ENCODE measurements at places on chromosomes 1 and 21.

GRCh38 chr1:233326319-233326718 lies 1.2 kb upstream of the MAP3K21 start:
- no peak for DNase-seq

- no peak for DNase-seq
These were observed 612.9 kb downstream of the PTPRU start for GRCh38 chr1:29849038-29849750.

DNA sequence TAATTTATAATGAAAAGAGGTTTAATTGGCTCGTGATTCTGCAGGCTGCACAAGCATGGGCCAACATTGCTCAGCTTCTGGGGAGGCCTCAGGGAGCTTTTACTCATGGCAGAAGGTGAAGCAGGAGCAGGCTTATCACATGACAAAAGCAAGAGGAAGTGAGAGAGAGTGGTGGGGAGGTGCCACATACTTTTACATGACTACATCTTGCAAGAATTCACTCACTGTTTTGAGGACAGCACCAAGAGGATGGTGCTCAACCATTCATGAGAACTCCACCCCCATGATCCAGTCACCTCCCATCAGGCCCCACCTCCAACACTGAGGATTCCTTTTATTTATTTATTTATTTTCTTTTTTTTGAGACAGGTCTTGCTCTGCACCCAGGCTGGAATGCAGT lies 5.5 kb upstream of the PLEKHM2 start:
- no peak for DNase-seq

DNA sequence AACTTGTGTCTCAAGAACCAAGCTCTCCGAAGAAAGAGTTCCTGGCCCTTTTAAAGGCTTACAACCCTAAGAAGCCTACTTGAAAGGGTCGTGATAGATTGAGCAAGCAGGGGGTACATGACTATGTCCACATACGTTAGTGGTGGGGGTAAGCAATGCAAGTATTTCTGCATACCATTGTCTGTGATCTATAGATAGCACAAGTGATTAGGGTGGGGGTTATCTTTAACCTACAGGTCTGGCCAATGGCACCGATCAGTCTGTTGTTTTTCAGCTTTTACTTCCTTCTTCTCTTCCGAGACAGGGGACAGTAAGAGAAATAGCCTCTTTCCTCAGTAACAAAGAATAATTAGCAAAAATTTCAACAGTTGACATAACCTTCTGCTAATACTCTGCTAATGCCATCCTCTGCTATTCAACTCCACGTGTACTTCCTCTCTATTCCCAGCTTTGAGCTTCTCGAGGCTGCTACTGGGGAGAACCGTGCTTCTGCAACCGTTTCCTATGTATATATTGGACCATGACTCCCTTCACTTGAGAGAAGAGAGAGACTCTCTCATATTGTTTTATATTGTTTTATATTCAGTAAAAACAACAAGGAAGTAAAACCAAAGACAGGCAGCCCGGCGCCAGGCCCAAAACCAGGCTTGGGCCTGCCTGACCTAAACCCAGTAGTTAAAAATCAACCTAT lies 727.7 kb upstream of the NCAM2 start:
- no peak for DNase-seq

- DNase-seq: peak; percentile 41
These were observed 3.0 kb downstream of the ITLN2 start for GRCh38 chr1:160951443-160952128.

- no peak for DNase-seq
These were observed 21.0 kb downstream of the SDE2 start for GRCh38 chr1:225977937-225978748.

DNA sequence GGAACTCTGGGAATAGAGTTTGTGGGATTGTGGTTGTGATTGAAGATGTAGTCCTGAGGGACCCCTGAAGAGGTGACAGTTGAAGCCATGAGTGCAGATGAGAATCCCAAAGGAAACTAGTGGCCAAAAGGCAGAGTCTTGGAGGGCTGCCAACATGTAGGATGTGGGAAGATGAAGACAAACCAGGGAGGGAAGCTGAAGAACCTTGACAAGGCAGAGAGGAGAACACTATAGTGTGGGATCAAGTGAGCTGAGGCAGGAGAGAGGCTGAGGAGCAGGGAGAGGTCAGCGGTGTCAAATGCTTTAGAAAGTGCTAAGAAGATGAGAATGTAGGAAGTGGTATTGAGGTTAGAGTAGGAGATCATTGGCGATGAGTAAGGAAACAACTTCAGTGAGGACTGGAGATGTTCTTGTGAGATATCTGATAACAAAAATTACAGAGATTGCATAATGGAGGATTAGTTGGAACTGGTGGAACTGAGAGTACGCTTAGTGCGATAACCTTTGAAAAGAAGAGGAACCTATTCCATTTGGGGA lies 88.5 kb upstream of the VCAM1 start:
- DNase-seq: no peak

DNA sequence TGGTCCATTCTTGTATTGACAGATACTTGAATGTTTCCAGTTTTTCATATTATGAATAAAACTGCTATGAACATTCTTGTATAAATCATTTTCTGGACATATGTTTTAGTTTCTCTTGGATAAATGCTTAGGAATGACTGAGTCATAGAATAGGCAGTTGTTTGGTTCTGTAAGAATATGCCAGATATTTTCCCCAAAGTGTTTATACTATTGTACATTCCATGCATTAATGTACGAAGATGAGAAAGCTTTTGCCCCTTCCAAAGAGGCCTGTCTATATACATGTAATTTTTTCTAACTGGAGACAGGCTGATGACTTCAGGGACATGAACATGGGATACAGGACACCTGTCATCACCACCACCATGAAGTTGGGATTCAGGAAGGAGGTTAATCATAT lies 11.3 kb downstream of the NBPF3 start:
- DNase-seq: no peak

DNA sequence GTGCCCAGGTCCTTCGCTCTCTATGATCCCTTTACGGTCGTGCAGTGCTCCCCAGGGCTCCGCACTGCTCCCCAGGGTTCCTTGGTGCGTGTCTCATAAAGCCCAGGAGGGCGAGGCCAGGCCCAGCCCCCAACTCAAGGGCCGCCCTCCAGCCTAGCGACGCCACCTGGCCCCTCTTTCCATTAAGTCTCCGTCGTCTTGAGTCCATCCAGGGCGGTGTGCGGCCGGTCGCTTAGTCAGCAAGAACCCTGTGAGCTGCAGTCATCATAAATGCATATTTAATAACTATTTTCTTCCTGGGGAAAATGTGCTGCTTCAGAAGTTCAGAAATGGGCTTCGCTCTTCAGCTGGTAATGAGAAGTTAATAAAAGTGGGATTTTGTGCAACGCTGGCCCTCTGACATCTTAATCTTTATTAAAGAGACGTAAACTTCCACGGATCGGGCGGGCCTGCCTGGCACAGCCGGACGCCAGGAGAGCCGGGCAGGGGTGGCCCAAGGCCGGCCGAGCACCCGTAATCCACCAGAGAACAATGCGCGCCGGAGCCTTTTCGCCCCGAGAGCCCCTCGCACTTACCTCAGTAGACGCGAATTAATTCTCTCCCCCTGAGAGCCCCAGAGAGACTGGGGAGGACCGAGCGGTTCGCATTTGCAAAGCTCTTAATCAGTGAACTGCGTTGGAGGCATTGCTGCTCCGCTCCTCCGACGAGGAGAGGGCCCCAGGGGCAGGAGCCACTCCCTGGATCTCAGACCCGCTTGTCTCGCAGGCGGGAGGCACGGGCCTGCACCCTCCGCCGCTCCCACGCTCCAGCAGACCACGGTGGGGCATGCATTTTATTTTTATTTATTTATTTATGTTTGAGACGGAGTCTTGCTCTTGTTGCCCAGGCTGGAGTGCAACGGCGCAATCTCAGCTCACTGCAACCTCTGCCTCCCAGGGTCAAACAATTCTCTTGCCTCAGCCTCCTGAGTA lies 188.3 kb upstream of the ARHGEF16 start:
- no peak for DNase-seq

DNA sequence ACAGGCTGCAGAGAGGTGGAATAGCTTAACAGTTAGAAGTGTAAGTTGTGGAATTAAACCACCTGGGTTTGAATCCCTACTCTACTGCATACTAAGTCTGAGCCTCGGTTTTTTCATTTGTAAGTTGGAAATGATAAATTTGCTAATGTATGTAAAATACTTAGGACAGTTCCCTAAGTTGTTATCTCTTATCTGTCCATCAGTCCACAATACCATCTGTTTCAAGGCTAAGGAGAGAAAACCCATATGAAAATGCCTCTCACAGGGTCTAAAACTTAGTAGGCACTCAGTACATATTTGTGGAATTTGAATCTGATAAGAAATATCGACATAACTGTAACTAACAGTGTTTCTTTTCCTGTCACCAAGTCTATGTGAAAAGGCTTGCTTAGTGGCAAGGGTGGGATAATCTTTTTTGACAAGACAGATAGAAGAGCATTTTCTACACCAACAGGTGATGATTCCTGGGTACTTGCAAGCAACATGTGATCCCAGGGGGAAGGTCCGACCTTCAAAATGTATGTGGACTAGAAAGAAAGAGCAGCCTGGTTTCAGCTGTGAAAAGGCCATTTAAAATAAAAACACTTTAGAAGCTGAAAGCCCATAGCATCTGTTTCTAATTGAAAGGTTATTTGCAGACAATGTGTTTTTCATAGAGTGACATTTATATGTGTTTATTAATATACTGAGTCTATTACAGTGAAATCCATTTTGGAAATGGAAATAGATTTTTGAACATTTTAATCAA lies 202.9 kb downstream of the HHAT start:
- DNase-seq: no peak

DNA sequence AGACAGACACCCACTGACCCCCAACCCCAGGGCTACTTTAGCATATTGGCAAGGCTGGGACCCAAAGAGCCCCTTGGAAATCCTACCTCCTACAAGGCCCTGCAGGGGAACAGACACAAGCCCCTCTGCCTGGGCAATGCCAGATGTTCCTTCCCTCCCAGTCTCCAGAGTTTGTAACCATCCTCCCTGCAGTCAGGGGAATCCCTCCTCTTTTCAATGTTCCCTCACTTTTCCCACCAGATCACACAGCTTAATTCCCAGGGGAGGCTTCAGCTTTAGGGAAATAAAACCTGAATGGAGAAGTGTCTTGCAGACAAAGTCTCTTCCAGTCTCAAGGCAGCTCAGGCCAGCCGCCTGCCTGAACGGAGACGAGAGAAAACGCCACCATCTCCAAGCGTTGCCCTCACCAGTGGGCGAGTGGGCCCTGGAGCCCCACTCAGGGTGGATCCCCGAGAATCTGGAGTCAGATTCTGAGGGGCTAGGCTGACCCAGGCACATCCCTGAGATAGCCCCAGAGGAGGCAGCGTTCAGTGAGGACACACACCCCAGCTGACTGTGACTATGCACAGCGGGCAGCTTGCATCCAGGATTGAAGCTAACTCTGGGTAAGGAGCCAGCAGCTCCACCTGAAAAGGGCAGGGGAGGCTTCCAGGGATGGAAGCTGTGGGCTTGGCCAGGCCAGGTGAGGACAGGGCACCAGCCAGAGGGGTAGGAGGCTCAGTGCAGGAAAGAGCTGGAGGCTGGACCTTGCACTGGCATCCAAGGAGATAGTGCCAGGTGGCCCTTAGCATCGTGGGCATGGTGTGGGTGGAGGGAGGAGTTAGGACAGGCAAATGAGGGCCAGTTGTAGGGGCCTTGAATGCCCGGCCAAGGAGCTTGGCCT lies 44.0 kb upstream of the ZC3H12A start:
- no peak for DNase-seq
